Dermis blood vessel endothelial cell (primary cell): ENCODE measurements at places on chromosomes 5 and 9. TPM values are rescaled to one million over a fixed set of nuclear protein-coding genes. Genes with fewer than 3 reads are reported as not detected.

DNA sequence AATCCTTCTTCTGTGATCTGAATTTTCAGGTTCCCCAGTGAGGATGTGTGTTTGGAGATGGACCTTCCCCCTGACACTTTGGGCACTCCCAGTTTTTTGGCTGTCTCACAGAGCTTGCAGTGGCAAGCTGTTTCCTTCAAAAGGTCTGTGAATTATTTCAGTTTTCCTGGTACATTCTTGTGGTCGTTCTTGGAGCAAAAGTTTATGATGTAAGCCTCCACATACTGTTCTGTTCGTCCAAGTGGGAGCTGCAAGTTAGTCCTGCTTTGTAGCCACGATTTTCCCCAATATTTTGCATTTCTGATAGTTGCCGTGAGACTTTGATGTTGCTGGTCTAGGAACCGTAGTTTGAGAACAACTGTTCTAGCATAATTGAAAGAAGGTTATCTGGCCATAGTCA, 88.3 kb downstream of the MTAP start:
- no peak for DNase-seq

The CARTPT gene
- total RNA-seq: not detected in 2 replicates

The GDNF gene
- not detected in 2 replicates for total RNA-seq

DNA sequence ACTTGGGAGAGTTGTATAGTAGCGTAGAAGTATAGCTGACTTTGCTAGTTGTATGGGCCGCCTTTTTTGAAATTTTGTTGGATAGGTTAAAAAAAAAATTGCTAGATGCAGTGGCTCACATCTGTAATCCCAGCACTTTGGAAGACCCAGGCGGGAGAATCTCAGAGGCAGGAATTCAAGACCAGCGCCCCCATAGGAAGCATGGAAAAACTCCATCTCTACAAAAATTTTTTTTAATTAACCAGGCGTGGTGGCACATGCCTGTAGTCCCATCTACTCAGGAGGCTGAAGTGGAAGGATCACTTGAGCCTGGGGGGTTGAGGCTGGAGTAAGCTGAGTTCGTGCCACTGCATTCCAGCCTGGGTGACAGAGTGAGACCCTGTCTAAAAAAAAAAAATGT, 59.2 kb downstream of the SMC5 start:
- DNase-seq: no peak

- no peak for DNase-seq
Measured at GRCh38 chr9:136685216-136685615, 2.0 kb downstream of the AGPAT2 start.

- no peak for DNase-seq
Measured at GRCh38 chr5:137022725-137023124, 476.4 kb downstream of the SPOCK1 start.

- no peak for DNase-seq
Measured at GRCh38 chr9:2127486-2127885, 112.3 kb downstream of the SMARCA2 start.

GRCh38 chr9:108536836-108537601, 318.8 kb downstream of the ACTL7B start:
- DNase-seq: no peak

GRCh38 chr5:72817076-72817481, 618 bp downstream of the TNPO1 start:
- peak; percentile 57 for DNase-seq

DNA sequence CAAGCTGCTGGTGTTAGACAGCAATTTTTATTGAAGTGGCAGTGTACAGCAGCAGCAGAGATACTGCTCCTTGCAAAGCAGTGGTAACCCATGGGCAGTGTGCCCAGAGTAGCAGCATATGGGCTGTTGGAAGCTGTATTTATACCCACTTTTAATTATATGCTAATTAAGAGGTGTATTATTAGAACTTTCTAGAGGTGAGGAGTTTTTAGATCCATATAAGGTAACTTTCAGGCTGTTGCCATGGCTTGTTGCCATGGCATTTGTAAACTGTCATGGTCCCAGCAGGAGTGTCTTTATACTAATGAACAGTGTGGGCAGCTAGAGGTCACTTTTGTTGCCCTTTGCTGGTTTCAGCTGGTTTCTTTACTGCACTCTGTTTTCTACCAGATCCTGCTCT, 3.7 kb upstream of the PJA2 start:
- DNase-seq: peak; percentile 17
